ENCODE measurements at places on chromosomes 6 and 20.

DNA sequence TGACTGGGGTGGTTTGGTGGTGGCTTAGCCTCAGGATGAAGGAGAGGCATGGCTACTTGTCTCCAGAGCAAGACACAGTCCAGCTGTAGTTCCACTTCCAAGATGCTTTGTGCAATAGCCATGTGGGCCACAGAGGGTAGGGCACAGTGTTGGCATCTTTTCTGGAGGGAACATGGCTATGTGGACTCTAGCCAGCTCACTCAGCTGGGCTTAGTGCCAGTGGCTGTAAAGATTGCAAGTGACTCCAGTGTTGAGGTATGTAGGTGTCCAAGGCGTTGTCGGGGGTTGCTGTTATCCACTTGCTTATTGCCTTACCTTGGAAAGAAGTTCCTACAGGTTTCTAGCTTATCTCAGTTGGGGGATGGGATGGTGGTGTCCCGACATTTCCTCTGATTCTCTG lies 233.4 kb downstream of the CD109 start:
- DNase-seq, result no peak

GRCh38 chr6:117195728-117196127 lies 69.6 kb upstream of the VGLL2 start:
- DNase-seq, result no peak

GRCh38 chr6:78629154-78629721 lies 238.1 kb upstream of the IRAK1BP1 start:
- DNase-seq, result no peak

DNA sequence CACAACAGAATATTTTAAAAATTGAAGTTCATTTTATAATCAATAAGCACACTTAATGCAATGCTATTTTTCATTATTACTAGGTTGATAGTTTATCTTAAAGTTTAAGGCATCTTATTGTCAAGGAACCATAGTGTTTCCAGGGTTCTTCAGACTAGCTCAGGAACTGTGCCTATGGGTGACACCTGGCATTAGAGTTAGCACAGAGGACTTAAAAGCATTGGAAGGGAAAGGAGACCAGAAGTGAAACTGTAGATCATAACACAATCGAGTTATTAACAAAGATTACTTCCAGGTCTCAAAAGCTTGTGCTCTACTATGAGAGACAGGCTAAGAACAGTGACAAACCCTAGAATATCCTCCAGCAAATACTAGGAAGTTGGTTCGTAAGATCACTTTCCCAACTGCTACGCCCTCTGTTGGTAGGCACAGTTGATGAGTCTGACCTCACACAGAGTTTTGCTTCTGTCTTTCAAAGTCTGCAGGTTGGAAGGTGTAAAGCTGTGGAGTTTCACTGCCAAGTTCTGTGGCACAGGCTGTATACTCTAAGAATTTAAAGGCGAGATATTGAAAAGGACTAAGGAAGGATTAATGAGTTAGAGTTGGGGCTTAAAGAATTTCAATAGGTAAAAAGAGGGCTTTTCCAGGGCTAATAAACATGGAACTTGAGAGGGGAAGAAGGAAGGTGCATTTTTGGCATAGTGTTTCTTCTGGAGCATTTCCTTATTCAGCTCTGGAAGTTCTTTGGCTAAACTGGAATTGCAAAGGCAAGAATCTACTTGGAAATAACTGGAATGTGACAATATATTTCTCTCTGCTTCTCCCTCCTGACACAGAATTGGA lies 531.3 kb upstream of the JAG1 start:
- peak; percentile 86 for DNase-seq

DNA sequence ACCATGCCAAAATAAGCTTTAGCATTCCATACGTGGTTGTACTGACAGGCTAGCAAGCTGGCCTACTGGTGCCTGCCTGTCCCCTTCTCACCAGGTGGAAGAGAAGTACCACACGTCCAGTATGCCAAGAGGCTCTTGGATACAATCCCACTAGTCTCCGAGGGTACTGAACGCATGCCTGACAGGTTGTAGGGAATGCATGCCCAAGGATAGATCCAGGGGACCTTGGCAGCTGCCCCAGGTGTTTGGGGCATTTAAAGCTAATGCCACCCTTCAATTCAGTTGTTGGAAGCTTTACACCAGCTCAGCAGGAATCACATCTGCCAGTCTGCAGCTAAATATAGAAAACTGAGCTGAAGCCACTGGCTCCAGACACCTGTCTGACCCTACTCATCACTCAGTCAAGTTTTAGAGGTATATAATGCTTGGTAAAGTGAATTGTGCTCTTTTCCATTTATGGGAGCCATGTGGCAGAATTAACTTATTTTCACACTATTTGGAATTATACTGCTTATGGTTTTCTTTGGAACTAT lies 4.9 kb downstream of the TUBB2B start:
- no peak for DNase-seq

DNA sequence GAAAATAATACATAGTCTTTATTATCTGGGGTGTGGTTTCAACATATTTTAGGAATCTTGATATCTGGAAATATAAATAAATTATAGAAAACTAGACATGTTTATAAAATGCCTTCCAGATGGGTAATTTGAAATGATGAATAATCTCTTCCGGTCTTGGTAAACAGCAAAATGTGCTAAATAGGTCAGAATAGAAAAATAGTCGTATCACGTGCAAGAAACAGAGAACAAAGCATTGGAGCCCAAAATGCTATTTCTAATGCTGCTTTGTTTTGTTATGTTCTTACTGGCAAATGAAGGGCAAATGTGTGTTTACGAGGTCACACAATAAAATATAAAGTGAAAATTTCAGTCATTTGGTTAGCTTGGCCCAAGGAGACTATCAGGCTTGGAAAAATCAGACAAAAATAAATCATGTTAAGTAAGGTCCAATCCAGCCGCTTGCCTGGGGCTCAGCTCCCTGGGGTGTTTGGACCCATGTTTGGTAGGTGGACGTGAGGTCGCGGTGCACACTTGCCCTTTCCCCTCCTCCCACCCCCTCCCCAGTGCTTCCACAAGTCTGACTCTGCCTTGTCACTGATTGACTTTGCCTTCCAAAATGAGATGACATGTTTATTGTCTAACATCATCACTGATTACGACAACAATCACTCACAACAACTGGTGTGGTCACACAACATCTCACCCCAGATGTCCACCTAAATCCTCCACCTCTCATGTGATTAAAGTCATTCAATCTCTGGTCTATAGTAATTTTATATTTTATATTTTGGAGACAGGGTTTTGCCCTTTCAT lies 56.0 kb downstream of the RIN2 start:
- DNase-seq, result no peak

DNA sequence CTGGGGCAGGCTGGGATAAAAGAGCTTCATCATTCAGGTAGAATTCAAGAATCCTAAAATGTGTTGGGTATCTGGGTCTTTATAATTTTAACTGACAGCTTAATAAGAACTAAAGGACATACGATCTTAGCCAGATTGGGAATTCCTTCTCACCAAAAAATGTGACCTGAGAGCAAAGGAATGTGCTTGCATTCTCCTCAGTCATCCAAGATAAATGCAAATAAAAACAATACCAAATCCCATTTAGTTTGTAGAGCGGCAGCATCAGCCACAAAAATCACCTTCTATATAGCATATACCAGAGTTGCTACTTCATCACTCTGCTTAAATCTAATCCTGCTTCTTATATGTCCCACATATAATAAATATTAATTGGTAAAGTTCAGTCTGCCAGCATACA lies 16.9 kb downstream of the USP49 start:
- no peak for DNase-seq

GRCh38 chr6:72561629-72562028 lies 60.2 kb upstream of the KCNQ5 start:
- no peak for DNase-seq

- DNase-seq, result no peak
These were observed 31.1 kb downstream of the BRPF3 start for GRCh38 chr6:36227379-36228228.

GRCh38 chr20:56636716-56637115 lies 7.6 kb downstream of the TFAP2C start:
- DNase-seq, result no peak

DNA sequence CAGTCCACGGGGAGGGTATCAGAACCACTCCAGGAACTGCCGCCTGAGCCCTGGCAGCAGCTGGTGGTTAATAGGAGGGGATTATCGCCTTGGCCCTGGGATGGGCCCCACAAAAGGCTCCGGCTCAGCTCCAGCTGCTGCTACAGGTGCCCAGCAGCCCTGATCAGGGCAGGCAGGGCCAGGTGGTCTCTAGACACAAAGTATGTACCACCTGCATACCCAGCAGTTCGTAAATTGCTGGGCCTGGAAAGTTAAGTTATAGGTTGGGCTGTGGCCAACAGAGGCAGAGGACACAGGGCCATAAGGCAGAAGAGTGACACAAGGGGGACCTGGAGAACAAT lies 35.1 kb downstream of the RRBP1 start:
- no peak for DNase-seq

GRCh38 chr6:98894810-98895209 lies 52.9 kb downstream of the FBXL4 start:
- no peak for DNase-seq

- no peak for DNase-seq
These were observed 77.7 kb upstream of the SLC22A23 start for GRCh38 chr6:3534599-3534998.

- no peak for DNase-seq
These were observed 197.0 kb upstream of the FKBP1C start for GRCh38 chr6:63014290-63014689.

- DNase-seq, result peak; percentile 29
These were observed 9.1 kb downstream of the SMPDL3A start for GRCh38 chr6:122798099-122798641.

Data from NCI-H748 treated with DMSO at 0.1 percent for 48 hours (cell line).